Stimulated activated CD4-positive, alpha-beta T cell treated with anti-CD3 and anti-CD28 coated beads, Interleukin-2, amount 100 ng/mL, for 4 hours (primary cell): ENCODE measurements at places on chromosomes 12 and 14.

- no peak for DNase-seq
Observed at GRCh38 chr14:77275041-77275580, 4.1 kb upstream of the NGB start.

DNA sequence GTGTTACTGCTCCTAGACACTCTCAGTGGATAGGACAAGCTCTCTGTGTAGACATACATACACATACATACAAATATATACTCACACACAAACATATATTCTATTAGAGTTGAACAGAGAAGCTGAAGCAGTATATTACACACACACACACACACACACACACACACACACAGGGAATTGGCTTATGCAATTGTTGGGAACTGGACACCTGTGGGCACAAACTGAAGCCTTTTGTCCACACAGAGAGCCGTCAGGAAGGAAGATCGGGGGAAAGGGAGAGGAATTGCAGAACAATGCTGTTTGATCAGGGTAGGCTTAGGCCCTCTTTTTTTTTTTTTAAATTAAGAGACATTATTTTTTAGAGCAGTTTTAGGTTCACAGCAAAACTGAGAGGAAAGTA, 180.7 kb upstream of the DDHD1 start:
- DNase-seq, result no peak

- DNase-seq, result no peak
Observed at GRCh38 chr12:79983986-79984620, 49.2 kb upstream of the PPP1R12A start.

- DNase-seq, result no peak
Observed at GRCh38 chr14:51131516-51131915, 36.6 kb upstream of the TRIM9 start.

DNA sequence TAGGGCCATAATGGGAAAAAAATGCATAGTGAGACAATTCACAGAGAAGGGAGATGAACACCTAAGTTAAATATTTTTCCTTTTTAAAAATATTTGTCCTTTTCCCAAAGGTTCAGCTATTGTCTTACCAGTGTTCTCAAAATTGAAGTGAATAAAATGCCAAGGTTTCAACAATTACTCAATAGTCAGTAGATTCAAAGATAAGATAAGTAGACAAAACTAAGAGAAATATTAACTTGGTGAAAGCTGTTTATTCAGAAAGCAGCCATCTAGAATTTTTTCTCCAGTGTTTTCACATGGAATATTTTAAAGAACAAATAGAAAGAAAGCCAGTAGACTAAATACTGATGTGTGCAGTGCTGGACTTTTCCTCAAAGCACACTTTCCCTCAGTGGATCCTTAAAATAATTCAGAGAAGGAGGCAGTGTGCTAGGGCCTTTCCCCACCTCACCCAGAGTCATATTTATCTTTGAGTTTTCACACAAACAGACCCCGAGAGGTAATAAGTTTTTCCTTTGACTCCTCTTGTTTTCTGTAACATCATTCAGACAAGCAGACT, 144.5 kb upstream of the PLEKHG7 start:
- DNase-seq, result no peak

DNA sequence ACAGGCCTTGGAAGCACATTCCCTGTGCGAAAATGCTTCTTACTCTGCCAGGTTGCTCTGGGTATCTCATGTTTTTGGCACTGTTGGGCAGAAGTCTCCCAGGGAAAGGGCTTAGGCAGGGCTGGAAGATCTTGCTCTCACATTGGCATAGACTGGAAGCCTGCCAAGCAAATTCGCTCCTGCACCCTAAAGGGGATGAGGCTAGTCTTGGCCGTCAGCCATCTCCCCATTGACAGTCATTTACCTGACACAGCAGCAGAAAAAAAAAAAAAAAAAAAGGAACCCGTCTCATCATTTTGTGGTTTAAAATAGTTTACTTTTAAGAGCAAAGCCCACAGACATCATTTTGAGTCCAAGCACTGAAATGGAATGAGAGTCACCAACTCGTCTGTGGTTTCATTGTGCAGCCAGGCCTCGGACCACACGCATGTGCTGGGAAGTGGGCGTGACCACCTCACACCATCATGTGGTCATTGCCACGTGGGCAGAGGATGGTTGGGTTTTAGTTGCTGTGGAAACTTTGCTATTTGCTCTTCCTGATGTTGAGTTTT, 84.8 kb downstream of the NRXN3 start:
- no peak for DNase-seq

DNA sequence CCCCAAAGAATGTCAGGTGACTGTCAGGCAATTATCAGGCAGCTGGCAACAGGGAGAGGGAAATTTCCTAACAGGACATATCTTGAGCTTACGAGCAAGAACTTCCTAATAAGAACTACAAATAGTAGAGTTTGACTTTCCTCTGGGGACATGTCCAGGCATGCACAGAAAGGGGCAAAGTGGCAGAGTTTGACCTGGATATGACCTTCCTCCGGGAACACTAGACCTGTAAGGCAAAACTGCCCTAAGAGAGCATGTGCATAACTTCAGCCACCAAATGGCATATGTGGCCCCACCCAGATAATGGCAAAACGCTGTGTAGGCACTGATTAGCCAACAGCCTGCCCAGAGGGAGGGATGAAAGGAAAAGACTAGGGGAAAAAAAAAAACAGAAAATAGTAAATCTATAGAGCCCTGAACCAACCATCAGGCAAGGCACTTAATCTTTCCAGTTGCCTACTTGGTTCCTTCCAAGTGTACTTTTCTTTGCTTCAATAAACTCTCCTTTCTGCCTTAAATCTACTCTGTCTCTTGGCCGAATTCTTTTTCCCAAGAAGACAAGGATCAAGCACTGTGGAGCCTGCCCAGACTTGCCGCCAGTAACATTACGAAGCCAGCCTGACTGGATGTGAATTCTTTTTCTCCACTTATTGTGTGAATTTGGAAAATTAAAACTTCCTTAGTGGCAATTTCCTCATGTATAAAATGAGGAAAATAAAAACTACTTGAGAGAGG, 164.1 kb downstream of the SPTSSA start:
- no peak for DNase-seq

DNA sequence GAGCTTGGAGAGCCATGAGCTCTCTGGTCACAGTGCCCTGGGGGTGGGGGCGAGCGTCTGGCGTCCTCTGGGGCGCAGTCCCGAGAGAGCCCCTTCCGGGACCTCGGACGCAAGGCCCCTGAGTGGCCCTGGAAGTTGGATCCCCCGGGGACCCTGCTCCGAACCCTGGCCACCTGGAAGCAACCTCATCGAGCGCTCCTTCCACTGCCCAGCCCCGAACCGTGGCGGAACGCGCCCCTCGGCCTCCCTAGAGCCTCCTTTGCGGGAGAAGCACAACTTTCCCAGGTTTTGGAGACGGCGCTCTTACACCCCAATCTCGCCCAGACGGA, 1.2 kb downstream of the NOS1 start:
- DNase-seq, result no peak

- DNase-seq, result no peak
Observed at GRCh38 chr12:69514845-69515244, 44.7 kb downstream of the FRS2 start.

DNA sequence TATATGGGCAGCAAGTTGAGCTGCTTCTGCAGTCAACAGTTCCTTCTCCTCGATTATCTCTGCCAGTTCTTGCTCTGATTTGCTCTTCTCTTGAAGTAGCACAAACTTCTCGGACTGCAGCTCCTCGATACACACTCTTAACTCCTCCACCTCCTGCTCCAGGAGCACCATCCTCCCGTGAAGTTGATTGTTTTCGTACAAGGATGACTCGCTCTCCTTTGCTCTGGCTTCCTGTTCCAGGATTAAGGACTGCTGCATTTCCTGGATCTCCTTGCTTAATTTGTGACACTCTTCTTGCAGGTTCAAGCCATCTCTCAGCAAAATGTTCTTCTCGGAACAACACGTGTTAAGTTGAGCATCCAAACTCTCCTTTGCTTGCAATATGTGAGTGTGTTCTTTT, 56.2 kb upstream of the VPS33A start:
- no peak for DNase-seq

DNA sequence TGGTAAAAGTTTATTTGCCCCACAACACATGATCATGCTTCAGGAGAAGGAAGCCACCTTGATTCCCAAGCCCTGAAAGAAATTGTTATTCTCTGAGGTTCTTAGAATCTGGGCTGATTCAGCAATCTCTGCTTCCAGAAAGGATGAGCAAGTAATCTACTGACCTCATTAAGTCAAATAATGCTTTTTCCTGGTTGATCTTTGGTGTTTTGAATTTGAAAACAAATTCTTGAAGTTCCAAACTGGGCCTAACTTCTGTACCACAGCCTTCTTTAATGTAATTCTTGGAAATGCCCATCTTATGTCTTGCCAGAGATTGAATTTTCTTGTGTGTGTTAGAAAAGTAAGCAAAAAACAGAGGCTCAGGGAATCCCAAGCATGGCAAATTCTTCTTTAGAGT, 319.2 kb upstream of the DDHD1 start:
- no peak for DNase-seq

DNA sequence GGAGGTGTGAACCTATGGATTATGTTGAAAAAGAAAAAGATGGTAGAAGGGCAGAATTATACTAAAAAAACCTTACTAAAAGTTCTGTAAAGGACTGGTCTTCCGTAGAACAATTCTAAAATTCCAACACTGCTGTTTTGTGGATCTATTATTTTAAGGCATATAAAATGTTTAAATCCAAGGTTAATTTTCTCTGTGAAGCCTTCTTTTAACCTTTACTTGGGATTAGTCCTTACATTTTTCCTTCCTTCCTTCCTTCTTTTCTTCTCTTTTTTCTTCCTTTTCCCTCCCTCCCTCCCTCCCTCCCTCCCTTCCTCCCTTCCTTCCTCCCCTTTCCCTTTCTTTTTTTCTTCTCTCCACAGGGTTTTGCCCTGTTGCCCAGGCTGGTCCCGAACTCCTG, 4.9 kb upstream of the GTSF1 start:
- DNase-seq, result no peak

DNA sequence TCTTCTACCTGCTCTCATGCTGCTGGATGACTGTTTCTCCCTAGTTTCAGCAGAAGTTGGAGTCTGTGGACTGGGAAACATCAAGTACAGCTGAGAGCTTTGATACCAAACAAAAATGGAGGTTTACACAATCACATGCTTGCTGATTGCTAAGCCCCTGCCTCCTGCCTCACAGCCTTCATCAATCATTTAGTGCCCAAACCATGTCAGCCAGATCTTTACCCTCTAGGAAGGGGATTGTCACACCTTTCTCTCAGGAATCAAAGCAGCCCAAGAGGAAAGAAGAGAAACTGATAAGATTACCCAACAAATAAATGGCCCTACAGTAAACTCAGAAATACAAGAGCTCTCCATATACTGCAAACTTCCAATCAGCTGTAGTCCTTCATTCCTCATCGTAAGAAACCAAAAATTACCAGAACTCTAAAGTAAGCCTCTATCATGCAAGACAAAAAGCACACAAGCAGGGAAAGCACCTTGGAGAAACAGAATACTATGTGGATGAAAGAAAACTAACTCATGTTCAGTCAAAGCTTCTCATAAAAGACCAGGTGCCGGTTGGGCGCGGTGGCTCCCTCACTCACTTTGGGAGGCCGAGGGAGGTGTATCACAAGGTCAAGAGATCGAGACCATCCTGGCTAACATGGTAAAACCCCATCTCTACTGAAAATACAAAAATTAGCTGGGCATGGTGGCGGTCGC, 63.6 kb upstream of the RESF1 start:
- DNase-seq, result no peak

GRCh38 chr12:4486980-4487379, 41.4 kb upstream of the FGF6 start:
- DNase-seq, result no peak

DNA sequence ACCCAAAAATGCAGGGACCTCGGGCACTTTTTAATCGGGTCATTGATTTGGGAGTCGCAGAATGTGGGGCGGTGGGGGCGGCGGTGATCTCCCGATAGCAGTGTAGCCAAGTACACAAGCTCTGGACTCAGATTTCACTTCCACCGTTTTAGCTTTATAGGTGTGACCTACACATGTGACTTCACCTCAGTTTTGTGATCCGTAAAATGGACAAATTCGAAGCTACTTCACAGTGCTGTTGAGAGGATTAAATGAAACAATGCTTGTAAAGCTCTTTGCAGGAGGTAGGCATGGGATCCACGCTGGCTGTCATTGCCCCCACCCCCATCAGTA, 478 bp downstream of the RITA1 start:
- DNase-seq, result no peak

- no peak for DNase-seq
Observed at GRCh38 chr14:102442241-102443211, 67.0 kb downstream of the ANKRD9 start.

GRCh38 chr12:32533971-32534590, 134.7 kb downstream of the FGD4 start:
- DNase-seq, result no peak

GRCh38 chr12:67042697-67043131, 226.4 kb upstream of the CAND1 start:
- no peak for DNase-seq

DNA sequence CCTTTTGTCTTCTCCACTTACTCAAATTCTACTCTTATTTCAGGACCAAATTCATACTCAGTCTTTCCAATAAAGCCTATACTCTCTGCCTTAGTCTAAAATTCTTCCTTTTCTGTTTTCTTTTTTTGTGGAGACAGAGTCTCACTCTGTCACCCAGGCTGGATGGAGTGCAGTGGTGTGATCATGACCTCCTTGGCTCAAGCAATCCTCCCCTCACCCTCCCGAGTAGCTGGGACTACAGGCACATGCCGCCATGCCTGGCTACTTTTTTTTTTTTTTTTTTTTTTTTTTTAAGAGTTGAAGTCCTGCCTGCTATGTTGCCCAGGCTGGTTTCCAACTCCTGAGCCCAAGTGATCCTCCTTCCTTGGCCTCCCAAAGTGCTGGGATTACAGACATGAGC, 11.9 kb downstream of the SRP54 start:
- no peak for DNase-seq

DNA sequence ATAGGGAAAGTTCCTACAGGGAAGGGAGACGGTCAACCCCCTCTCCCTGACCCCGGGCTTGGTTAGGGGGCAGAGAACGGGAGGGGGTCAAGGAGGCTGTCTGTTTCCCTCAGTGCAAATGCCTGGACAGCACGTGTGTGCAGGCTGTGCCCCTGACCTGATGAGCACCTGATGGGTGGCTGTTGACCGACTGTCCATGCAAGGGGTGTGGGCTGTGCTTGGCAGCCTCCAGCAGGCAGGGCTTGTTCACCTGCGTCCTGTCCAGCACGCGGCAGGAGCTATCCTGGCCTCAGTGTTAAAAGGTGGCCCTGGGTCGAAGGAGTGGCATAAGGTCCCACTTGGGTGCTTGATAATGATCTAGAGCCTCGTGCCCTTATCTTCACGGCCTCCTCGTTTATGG, 221.0 kb downstream of the CACNA1C start:
- DNase-seq, result no peak

GRCh38 chr12:77925536-77926108, 94.9 kb downstream of the NAV3 start:
- DNase-seq, result no peak
